Activated CD4-positive, alpha-beta T cell treated with anti-CD3 and anti-CD28 coated beads, Interleukin-2, amount 10 ng/mL, durations not matched to agents 24 days and 14 days (primary cell): ENCODE measurements at places on chromosomes 6 and 20.

GRCh38 chr6:33755070-33755869, 8.6 kb upstream of the IP6K3 start:
- no peak for DNase-seq

DNA sequence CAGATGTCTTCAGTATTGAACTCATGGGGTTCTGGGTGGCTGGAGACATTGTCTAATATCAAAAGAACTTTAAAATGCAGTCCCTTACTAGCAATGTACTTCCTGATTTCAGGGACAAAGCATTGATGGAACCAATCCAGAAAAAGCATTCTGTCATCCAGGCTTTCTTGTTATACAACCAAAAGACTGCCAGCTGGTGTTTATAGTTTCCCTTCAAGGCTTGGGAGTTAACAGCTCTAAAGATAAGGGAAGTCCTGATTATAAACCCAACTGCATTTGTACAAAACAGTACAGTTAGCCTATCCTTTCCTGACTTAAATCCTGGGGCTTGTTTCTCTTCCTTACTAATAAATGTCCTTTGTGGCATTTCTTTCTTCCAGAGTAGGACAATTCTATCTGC, 160.0 kb downstream of the COL21A1 start:
- DNase-seq = no peak

- DNase-seq = no peak
Measured at GRCh38 chr6:71294121-71294523, 5.5 kb downstream of the OGFRL1 start.

DNA sequence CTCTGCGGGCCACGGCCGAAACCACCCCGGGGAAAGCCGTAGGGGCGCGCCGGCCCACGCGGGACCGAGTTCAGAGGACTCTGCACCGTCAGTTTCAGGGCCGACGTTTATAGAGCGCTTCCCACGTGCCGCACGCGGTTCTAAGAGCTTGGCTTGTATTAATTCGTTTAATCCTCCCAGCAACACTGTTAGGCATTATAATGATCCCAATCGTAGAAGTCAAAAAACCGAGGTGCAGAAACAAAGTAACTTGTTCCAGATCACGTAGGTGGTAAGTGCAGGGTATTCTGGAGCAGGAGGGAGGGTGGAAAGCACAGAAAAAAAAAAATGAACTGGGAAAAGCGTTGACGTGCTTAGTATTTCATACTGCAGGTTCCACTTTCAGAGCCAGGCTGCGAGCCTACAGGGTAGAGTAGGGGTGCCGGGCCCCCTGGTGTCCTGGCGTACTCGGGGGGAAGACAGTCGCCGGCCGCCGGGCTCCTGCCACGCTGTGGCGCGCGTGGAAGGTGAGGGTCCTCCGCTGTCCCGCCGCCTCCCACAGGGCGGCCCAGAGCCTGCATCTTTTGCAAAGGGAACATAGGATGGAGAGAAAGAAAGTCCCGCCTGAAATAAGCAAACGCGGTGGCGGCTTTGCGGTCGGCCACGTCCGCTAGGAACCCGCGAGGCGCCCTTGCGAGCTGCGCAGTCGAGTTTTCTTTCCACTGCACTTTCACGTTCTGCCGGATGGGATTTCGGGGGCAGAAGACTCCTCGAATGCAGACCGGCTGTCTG, 10.2 kb upstream of the FOXF2 start:
- peak; percentile 75 for DNase-seq

DNA sequence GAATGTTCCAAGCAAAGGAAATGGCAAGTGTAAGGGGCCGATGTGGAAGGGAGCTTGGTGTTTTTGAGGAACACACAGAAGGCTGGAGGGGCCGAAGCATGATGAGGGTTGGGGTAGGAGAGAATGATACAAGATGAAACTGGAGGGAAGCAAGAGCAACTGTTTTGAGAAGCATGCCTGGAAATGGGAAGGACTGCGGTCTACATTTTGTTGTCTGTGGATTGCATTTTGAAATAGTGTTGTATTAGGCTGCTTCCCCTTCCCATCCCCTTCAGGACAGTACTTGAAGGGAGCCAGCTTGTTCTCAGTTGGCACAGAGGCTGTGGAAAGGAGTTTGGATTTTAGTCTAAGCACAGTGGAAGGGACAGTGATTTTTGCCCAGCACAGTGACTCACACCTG, 2.2 kb downstream of the TM9SF4 start:
- no peak for DNase-seq

GRCh38 chr6:105780146-105780860, 305.8 kb upstream of the PRDM1 start:
- no peak for DNase-seq

GRCh38 chr6:36120539-36120938, 9.8 kb upstream of the MAPK13 start:
- peak; percentile 93 for DNase-seq

DNA sequence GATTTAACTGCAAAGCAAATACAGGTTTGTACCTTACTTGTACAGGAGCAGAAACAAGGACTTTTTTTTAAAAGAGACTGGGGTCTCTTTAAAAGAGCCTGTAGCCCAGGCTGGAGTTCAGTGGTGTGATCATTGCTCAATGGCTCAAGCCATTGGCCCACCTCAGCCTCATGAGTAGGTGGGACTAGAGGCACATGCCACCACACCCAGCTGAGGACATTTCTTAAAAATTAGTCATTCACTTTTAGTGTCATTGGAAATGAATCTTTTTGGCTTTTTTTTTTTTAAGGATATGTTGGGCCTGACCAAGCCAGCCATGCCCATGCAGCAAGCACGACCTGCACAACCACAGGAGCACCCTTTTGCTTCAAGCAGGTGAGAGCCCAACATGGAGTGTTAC, 16.9 kb downstream of the SEC23B start:
- no peak for DNase-seq
